ENCODE measurements at places on chromosomes 4 and X. TPM values are rescaled to one million over a fixed set of nuclear protein-coding genes. Genes with fewer than 3 reads are reported as not detected.

Gene FABP2
- polyA plus RNA-seq: 0.03 TPM

Gene GATA1
- polyA plus RNA-seq: 0.44 TPM

Gene C4orf46
- 18.3 TPM for polyA plus RNA-seq

GRCh38 chr4:177964061-177964460 lies 521.8 kb upstream of the AGA start:
- DNase-seq: no peak

DNA sequence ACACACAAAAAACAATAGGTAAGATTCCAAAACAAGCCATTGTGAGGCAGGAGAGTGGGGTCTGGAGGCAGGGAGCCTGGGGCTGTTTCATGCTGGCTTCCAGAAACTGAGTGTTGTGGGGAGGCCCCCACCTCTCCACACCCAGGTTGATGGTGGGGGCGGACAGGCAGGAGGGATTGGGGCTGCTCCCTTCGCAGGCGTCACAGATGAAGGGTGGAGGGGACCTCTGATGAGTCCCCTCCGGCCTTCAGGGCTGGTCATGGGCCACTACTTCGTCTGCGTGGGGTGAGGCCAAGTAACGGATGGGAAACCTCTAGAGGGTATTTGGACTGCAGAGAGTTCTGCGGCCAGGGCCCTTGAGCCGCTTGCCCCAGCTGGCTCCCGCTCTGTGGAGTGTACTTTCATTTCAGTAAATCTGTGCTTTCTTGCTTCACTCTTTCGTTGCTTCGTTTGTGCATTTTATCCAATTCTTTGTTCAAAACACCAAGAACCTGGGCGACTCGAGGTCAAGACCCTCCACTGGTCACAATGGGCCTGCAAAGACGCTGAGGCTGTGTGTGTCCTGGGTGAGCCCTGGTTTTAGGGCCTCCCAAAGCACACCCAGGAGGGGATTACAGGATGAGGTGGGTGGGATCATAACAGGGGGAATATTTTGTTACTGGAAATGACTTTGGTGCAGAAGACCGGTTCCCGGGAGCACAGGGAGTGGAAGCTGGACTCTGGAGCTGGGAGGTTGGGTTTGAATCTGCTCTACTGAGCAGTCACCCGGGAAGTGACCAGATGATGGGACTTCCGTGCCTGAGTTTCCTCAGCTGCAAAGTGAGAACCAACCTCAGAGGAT lies 83.7 kb upstream of the ADRA2C start:
- DNase-seq: no peak
